Activated naive CD4-positive, alpha-beta T cell treated with Interleukin-2 at 50 U/mL for 16 hours (primary cell): ENCODE measurements at places on chromosomes 3 and 15.

- no peak for DNase-seq
Measured at GRCh38 chr3:161070252-161070930, 34.8 kb downstream of the B3GALNT1 start.

DNA sequence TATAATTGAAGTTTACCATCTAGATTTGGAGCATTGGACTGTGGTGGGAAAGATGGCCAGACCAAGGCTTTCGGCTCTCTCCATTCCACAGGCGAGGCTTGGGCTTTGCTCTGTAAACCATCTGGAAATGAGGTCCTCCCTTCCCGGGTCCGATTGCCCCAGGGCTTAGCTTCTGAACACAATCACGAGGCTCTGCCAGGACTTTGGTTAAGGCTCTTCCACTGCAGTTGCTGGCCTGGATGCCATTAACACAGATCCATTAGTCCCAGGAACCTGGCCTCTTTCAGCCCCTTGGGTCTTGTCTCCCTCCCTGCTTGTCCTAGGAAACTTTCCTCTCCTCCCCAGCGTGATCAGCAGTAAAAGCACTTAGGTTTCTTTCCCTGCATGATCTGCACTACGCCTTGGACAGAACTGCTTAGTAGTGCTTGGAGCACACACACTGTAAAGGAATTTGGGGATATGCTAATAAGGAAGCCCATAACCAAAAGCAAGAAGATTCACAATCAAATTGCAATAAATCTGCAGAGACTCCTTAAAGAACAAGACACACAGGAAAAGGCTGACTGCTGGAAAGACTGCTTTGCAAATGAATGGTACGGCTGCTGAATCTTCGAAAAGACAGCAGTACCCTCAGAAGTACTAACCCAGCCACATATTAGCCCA, 154.3 kb downstream of the ECT2 start:
- DNase-seq: no peak

GRCh38 chr15:76140074-76140464, 80.3 kb downstream of the TMEM266 start:
- no peak for DNase-seq

DNA sequence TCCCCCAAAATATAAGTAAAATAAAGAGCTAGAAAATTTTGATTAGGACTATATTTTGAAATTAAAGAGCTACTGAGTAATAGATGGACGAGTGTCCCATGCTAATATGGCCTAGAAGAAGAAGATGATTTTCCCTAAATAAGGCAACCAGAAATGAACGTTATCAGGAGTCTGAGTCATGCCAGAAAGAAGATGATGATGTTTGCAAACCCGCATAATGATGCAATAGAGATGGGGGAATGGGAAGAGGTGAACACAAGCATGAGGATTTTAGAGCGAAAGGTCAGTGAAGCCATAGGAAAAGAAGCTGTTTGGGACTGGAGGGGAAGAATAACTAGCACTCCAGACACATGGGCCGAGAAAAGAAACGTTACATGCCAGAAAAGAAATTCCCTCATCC, 71.7 kb downstream of the FGF12 start:
- no peak for DNase-seq

DNA sequence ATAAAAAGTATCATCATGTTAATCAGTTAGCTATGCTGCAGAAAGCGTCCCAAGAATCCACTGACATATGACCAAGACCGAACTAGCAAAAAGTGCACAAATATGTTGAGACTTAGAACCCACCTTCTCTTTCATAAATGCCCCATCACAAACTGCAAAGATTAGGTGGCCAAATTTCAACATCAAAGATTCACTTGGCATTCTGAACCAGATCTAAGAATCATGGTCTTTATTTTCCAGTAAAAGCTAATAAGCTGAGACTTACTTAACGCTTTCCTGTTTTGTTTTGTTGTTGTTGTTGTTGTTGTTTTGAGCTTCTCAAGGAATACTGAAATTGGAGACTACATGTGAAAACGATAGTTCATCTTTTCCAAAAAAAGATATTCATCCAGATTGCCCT, 62.4 kb downstream of the ZBTB20 start:
- DNase-seq: no peak

DNA sequence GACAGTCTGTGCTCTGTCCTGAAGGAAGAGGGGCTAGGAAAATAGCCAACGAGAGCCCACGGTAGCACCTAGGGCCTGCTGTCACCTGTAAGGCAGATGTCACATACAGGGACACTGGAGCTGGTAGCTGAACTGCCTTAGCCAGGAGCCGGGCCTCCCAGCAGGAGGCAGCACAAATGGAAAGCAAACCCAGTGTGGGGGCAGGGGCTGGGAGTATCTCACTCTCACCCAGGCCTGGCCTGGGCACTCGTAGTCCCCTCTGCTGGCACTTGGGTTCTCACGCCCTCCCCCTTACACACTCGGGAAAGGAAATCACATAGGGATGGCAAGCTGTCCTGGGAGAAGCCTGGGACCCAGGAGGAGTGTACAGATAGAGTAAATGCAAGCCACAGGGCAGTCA, 173.1 kb upstream of the CHRNA7 start:
- no peak for DNase-seq
